D341Med (cell line): ENCODE measurements at places on chromosomes 16 and 17.
A peak's percentile ranks its signal among the peaks of the same experiment; 100 is the strongest.

DNA sequence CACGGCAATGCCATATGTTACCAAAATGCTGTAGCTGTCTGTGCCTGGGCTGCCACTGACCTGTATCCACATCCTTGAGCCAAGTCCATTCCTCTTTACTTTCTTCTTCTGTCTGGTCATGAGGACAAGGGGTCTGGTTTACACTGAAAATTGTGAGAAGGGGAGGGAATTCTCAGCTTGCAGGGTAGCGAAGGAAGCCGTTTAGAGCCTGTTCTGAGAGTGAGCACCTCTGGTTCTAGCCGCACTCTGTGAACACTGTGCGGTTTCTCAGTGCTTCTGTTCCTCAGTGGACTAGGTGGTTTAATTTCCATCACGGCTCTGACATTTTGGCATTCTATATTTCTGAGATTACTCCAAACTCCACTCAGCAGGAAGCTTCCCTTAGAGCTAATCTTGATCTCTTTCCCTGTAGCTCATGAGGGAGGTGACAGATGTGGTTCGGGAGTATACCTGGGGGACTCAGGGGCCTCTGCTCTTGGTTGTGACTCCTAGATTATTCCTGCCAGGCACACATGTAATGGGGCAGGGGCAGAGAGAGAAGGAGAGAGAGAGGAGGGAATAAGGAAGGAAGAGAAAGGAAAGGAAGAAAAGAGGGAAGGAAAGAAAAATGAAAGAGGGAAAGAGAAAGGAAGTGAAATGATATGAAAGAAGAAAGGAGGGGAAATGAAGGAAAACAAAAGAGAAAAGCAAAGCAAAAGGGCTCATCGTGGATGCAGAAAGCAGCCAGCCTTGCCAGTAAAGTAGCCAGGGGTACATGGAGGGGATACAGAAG lies 14.2 kb upstream of the TBX21 start:
- no peak for DNase-seq

- no peak for DNase-seq
Measured at GRCh38 chr17:73798111-73798748, 154.0 kb upstream of the SDK2 start.

- DNase-seq: peak; percentile 27
Measured at GRCh38 chr16:3492356-3492755, 2.9 kb downstream of the C16orf90 start.

DNA sequence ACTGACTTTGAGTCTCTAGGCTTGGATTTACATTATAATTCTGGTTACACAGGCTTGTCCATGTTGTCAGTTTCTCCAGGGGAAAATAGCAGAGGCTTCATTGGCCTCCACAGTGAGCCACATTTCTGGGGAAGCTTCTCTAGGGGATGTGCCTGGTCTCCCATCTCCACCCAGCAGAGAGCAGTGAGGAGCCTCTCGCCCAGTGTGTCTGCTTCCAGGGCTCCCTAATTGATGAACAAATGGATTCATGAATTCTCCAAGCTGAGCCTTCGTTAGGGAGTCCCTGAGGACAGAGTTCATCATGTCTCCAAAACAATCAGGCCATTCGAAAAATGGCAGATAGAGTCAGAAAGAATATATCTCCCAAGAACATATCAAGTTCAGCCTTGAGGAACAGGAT lies 162.4 kb upstream of the TOX3 start:
- no peak for DNase-seq

GRCh38 chr17:79919164-79919585 lies 79.9 kb upstream of the CBX4 start:
- no peak for DNase-seq

DNA sequence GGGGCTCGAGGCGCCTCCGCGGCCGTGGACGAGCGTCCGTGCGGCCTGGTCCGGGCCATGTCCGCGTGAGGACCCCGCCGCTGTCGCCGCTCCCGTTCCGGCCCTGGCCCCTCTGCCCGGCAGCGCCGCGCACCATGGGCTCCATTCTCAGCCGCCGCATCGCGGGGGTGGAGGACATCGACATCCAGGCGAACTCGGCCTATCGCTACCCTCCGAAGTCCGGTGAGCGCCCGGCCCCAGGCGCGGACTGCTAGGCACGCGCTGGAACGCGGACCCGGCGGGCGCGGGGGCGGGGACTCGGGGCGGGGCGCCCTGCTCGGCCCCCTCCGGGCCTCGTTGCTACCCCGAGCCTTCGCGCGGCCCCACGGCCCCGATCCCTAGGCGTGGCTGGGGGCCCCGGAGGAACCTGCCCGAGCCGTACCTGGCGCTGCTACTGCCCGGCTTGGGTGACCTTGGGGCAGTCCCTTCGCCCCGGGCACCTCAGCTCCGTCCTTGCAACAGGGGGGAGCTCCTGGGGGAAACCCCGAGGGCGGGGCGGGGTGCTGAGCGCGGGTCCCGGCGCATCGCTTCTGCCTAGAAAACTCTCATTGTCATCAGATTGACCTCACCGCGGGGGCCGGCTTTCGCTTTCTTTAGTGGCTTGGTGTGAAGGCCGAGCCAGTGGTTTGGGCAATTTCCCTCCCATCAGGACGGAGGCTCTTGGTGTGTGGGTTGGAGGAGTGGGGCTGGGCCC lies 367 bp downstream of the MGRN1 start:
- peak; percentile 73 for DNase-seq

DNA sequence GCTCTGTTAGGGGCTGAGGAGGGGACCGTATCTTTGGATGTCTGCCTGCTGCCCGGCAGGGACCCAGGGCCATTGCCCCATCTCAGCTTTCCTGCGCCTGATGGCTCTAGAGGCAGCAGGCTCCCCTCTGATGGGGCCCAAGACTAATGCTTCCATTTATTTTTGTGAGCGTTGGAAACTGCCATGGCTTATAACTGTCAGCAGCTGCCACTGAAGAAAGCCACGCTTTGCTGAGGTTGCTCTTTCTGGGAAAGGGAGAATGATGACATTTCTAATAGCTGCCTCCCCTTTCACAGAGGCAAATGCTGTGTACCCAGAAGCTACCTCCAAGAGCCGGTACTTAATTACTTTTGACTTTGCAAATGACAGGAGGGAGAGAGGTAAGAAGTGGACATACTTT lies 103.8 kb downstream of the HAPSTR1 start:
- no peak for DNase-seq

DNA sequence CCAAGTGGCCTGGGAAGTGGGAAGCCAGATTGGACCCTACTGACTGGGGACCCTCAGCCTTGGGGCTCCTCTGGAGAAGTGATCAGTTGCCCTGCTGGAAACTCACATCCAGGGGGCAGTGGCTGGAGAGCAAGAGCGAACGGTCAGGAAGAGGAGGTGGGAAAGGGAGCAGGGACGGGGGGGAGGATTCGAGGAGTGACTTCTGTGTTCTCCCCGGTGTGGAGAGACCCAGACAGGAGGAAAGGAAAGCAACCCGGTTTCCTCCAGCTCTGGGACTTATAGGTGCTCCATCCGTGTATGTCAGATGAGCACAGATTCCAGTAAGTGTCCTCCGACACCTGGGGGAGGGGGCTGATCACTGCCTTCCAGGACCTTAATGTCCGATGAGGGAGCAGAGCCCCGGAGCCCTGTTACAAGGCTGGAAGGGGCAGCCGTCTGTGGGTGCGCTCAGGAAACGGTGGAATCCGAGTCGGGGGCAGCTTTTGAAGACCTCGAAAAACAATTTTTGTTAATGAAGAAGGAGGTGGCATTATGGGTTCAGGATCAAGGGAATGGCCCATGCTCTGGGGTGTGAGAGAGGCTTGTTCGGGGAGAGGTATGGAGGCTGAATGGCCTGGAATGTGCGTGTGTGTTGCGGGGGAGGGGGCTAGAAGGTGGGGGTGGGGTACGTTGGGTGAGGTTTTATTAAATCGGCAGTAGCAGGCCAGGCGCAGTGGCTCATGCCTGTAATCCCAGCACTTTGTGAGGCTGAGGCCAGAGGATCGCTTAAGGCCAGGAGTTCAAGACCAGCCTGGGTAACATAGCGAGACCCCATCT lies 34.8 kb upstream of the NDRG4 start:
- peak; percentile 39 for DNase-seq

- no peak for DNase-seq
Measured at GRCh38 chr16:82995924-82996441, 369.2 kb downstream of the CDH13 start.

- no peak for DNase-seq
Measured at GRCh38 chr17:54948380-54948779, 20.1 kb downstream of the COX11 start.

DNA sequence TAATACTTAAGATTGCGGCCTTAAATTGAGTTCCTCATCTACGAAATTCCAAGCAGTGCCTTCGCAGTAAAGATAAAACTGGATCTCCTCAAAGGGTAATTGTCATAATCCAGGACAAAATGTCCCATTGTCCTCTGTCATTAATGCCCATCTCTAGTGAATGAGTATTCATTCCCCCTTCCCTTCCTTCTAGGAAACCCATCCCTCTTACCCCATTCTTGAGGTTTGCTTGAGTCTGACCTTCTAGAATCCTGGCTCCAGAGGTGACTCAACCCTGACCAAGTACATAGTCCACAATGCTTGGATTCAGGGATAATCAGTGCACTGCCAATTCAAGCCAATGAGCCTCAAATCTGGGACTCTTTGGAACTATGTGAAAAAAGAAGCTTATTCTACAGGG lies 47.0 kb upstream of the MAF start:
- no peak for DNase-seq

GRCh38 chr17:77694391-77695363 lies 263.8 kb upstream of the TNRC6C start:
- peak; percentile 37 for DNase-seq

DNA sequence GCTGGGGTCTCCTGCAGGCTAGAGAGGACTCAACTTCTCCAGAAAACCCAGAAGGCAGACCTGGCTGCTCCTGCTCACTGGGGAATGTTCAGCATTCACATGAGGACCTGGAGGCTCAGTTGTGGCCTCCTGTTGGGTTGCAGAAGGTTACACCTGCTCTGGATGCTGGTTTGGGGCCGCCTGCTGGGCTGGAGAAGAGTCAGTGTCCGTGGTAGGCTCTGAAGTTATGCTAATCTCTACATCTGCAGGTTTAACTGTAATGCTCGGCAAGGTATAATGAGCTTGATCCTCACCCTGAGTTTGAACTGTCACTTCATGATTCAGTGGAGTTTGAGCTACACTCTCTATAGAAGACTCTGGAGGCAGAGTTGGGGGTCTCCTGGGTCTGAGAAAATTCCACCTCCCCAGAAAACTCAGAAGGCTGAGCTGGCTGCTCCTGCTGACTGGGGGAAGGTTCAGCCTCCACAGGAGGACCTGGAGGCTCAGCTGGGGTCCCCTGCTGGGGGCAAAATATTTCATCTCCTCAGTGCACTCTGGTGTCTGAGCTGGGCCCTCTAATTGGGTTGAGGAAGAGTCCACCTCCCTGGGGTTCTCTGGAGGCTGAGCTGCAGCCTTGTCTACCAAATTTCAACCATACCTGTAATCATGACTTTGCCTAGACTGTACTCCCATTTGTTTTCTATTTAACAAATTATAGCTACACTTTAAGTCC lies 23.5 kb downstream of the RDM1 start:
- no peak for DNase-seq

GRCh38 chr16:29702269-29702668 lies 23.3 kb downstream of the QPRT start:
- no peak for DNase-seq

GRCh38 chr17:4438162-4438944 lies 4.6 kb downstream of the SPNS3 start:
- no peak for DNase-seq

GRCh38 chr17:19867079-19867328 lies 732 bp downstream of the ULK2 start:
- DNase-seq: peak; percentile 81

DNA sequence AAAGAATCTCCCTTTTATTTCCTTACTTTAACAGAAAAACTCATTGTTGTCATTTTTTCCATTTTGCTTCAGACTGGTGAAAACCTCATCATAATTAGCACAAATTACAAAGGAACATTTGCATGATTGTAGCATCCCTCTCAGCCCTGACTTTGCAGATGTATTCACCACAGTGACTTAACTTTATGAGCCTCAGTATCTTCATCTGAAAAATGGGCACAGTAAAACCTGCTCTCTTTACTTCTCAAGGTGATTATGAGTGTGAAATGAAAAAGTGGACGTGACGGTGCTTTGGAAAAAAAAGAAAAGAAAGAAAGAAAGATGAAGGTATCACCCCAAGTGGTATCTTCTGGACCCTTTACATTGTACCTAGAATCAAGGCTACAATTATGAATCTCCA lies 193.4 kb upstream of the TOX3 start:
- no peak for DNase-seq

- no peak for DNase-seq
Measured at GRCh38 chr16:3988824-3989223, 108.3 kb upstream of the CREBBP start.

DNA sequence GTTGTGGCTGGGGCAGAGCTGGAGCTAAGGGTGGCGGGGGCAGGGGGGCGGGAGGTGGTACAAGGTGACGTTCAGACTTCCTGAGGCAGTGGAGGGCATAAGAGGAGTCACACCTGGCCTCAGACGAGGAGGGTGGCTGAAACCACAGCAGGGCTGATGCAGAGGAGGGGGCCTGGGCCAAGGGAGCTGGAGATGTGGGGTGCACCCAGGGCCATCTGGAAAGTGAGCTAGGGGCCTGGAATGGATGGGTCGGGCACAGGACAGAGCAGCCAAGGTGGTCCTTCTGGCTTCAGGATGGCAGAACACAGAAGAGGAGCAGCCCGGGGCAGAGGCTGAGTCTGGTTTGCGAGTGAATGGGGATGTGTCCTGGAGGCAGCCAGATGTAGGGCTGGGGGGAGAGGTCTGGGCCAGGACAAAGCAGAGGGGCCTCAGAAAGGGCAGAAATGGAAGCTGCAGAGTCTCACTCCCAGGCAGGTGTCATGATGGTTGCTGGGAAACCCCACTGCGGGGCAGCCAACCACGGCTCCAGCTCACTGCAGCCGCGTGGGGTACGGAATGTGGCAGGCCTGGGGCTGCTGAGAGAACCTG lies 57.6 kb downstream of the PRMT7 start:
- no peak for DNase-seq

GRCh38 chr16:70396246-70396904 lies 42.5 kb downstream of the ST3GAL2 start:
- peak; percentile 81 for DNase-seq

DNA sequence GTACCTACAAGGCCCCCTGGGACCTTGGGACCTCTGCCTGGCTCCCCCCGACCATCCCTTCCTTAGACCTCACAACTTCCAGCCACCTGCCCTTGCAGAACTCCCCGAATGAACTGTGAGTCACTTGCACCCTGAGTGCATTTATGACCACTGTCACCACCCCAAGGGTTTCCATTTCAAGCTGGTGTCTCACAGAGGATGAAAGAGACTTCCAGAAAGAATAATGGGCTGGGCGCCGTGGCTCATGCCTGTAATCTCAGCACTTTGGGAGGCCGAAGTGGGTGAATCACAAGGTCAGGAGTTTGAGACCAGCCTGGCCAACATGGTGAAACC lies 124.5 kb upstream of the CIBAR2 start:
- DNase-seq: no peak

- DNase-seq: no peak
Measured at GRCh38 chr16:4212934-4213296, 29.0 kb downstream of the SRL start.

- DNase-seq: no peak
Measured at GRCh38 chr16:84593825-84594724, 23.8 kb downstream of the COTL1 start.

- no peak for DNase-seq
Measured at GRCh38 chr16:49054606-49055005, 227.0 kb downstream of the CBLN1 start.

- DNase-seq: no peak
Measured at GRCh38 chr16:68592466-68593337, 52.4 kb upstream of the CDH3 start.
